Omental fat pad (tissue), 4 donors: ENCODE measurements at places on chromosomes 12 and 14.

DNA sequence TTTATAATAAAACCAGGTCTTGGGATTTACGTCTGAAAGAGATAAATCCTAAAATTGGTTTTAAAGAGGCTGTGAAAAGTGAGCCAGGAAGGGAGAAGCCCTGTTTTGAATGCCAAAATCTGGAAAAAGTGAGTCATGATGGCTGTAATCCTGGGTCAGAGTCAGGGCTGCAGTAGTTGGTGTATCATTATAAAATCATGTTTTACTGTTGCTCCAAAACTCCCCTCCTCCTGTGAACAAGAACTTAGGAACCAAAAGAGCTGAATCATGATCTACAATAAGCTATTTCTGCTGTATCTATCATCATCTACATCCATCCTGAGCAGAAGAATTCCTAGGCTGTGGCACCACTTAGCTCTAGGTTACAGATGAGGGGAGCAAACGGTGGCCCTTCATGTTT is 79.3 kb downstream of the LMO3 start:
- DNase-seq: no peak

GRCh38 chr14:103581954-103582703 is 19.4 kb downstream of the COA8 start:
- no peak for DNase-seq

- DNase-seq: no peak
Measured at GRCh38 chr12:101050631-101051030, 159.4 kb downstream of the SLC5A8 start.

DNA sequence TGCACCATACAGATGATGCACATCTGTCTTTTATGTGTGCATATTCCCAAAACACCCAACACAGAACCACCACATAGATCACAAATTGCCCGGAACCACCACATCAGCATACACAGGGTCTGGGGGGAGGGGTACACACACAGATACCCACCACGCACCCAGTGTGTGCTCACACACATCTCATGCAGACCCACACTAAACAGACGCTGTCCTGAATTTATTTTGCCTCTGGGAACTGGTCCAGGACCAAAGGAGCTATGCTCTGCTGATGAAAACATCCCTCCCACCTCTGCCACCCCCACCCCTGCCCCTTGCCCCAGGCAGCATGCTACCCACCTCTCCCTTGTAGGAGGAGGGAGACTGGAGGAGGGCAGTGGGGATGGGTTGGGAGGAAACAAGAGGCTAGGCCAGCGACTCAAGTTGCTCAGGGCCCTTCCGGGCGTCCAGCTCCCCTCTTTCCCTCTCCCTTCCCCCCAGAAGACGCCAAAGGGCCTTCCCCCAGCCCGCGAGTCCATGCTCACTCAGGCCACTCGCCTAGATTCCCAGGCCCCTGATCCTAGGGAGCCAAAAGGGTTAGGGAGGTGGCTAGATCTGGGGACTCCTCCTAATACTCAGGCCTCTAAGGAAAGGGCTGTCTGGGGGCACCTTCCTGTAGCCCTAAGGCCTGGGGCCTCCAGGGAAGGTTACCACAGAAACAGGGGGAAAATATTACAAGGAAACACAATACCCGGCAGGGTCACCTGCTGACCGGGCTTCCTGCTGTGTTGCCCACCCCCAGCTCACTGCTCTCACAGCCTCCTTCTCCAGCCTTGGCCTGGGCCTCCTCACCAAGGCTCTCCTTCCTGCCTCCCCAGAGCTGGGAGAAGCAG is 3.1 kb downstream of the HDAC7 start:
- DNase-seq: no peak

DNA sequence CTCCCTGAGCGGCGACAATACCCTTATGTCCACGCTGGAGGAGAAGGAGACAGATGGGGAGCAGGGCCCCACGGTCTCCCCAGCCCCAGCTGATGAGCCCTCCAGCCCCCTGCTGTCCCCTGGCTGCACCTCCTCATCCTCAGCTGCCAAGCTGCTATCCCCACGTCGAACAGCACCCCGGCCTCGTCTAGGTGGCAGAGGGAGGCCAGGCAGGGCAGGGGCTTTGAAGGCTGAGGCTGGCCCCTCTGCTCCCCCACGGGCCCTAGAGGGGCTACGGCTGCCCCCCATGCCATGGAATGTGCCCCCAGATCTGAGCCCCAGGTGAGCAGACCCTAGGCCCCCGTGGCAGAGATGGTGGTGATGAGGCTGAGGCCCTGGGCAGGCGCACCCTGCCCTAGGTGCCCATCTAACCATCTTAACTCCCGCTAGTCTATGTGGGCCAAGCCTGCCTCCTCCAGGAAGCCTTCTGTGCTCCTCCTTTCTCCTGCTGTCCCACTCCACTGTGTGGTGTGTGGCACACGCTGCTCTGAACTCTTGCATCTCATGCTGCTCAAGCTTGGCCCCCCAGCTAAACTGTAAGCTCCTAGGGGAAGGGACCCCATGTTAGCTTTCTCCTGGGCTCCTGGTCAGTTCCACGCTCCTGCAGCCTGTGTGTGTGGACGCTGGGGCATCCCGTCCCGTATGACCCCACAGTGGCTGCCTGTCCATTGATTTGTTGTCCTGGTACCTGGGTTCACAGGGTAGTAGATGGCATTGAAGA is 12.1 kb downstream of the MCRS1 start:
- DNase-seq: no peak

DNA sequence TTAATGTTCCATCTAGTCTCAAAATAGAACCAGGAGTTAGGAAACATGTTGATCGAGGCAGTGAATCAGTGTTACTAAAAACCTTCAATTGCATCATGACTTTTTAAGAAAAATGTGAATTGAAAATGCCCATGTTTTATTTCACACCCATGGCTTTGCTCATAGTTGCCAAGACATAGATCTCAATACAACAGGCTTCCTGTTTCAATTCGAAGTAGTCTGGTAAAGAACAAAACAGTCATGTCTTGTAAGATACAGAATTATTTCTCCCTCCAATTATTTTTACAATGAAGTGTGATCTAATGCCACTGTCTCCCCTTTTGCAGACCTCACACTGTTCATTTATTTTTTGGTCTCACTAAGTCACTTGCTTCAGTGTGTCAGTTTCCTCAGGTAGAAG is 44.6 kb upstream of the FAR2 start:
- DNase-seq: no peak

GRCh38 chr12:49893753-49894750 is 9.6 kb downstream of the FAIM2 start:
- no peak for DNase-seq

- DNase-seq: no peak
Measured at GRCh38 chr14:104981699-104982541, 3.7 kb upstream of the CLBA1 start.

GRCh38 chr14:45083617-45083975 is 320 bp upstream of the PRPF39 start:
- no peak for DNase-seq

DNA sequence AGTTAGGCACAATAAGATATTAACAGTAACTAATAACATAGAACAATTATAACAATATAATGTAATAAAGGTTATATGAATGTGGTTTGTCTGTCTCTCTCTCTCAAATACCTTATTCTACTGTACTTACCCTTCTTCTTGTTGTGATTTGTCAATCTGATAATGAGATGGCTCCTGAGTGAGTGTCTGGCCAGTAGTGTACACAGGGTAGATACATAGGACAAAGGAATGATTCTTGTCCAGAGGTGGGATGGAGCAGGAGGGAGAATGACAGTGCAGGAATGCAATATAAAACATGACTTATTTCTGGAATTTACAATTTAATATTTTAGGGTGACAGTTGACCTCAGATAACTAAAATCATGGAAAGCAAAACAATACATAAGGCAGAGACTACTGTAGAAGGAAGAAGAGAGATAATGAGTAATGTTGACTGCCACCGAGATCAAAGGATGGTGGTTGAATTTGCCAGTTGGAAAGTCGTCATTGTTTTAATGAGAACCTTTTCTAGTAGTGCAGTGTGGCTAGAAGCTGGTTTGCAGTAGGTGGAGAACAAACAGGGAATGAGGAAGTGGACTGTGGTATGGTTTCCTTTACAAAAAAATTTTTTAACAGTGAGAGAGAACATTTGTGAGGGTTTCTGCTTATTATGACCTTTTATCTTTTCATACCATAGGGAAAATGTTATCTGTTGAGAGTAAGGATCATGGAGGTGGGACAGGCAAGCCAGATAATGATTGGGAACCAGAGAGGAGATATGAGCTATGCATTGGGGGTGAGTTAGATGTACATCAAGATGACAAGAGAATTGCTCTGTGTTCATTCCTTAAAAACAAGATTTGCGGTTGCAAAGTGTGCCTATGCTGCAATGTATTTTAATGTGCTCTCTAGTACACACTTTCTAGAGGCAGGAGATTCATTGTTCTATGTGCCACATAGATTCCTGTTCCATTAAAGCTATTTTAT is 458.3 kb downstream of the BTG1 start:
- no peak for DNase-seq

DNA sequence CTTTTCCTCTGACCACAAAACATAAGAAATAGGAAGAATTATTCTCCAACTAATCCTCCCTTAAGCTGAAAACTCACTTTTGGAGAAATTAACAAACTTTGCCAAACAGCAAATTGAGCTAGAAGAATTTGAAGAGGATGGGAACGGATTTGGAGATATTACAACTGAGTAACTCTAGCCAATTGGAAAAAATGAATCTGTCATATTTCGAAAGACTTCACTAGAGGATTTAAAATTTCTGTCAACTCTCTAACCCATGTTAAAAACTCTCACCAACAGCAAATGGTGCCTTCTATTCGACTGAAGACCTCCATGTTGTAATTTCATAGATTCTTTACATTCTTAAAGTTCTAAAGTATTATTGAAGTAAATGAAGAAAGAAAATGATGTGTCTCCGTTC is 414.2 kb downstream of the RMST start:
- no peak for DNase-seq

DNA sequence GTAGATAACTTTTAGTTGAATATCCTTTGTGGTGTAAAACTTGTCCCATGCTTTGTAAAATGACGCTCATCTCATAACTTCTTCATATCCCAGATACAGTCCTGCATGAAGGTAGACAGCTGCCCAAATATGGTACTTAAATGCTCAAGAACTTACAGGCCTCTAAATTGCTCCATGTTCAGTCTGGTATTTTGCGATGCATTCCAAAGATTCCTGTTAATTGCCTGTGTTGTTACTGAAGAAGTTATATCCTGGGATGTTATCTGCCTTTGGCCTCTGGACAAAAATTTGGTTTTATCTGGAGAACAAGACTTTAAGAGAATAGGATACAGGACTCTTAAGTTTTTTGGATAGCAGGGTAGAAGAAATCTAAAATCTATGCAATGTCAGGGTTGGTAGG is 473.0 kb downstream of the PCNX1 start:
- no peak for DNase-seq

GRCh38 chr14:22849212-22849819 is 12.9 kb downstream of the MMP14 start:
- peak; percentile 37 for DNase-seq

GRCh38 chr12:53601296-53601847 is 24.8 kb downstream of the ATF7 start:
- no peak for DNase-seq

DNA sequence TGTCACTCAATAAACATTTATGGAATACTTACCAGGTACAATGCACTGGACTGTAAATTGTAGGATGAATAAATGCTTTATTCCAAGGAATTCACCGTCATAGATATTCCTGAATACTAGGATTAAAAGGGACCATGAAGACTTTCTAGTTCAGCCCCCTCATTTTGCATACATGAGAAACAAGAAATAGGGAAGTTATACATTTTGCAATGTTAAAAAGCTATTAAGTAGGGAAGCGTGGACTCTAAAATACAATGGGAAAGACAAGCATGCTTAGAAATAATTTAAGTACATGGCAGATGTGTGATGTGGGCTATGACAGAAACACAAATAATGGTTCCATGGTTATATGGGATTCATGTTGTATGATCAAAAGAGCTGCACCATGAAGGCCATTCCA is 89.4 kb upstream of the SYT10 start:
- DNase-seq: no peak

- no peak for DNase-seq
Measured at GRCh38 chr12:79648881-79649280, 41.9 kb downstream of the PAWR start.
